Suppressor macrophage treated with lipopolysaccharide for 4 hours (primary cell): ENCODE measurements at places on chromosomes 5 and 9.

DNA sequence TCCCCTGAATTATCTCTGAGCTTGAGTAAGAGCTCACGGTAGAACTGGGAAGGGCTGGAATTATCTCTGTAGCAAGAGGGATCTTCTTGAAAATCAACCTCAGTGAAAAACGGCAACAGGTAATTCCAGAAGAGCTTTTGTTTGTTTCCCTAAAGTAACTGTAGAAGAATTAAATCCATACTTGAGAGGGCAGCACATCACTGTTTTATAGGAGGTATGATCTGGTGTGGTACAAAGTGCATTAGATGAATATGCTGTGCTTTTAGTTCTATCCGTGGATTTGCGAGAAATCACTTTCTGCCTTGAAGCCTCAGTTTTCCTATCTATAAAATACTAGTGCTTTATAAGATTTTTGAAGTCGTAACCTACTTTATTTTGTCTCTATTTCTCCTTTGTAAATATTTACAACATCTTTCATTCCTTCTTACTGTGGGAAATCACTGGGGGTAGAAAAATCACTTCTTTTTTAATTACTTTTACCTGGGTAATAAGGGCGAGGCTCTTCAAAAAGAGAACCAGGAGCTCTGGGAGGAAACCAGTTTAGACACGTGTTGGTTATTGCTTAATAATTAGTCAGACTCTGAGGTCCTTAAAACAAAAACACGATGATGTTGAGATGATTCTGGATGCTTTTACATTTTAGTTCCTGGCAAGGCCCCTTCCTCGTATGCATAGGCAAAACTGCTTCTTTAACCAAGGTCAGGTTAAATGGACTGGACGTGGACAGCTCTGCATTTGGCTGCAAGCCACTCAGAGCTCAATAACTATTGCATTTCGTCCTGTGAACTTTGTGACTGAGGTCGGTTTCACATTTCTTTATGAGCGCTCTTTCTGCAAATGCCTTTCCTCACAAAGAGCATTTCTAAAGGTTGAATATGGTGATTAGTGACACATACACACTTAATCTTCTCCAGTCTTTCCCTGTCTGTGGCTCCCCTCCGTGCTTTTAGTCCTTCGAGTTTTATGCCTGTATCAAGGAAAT lies 376.1 kb downstream of the BRINP1 start:
- DNase-seq: no peak

DNA sequence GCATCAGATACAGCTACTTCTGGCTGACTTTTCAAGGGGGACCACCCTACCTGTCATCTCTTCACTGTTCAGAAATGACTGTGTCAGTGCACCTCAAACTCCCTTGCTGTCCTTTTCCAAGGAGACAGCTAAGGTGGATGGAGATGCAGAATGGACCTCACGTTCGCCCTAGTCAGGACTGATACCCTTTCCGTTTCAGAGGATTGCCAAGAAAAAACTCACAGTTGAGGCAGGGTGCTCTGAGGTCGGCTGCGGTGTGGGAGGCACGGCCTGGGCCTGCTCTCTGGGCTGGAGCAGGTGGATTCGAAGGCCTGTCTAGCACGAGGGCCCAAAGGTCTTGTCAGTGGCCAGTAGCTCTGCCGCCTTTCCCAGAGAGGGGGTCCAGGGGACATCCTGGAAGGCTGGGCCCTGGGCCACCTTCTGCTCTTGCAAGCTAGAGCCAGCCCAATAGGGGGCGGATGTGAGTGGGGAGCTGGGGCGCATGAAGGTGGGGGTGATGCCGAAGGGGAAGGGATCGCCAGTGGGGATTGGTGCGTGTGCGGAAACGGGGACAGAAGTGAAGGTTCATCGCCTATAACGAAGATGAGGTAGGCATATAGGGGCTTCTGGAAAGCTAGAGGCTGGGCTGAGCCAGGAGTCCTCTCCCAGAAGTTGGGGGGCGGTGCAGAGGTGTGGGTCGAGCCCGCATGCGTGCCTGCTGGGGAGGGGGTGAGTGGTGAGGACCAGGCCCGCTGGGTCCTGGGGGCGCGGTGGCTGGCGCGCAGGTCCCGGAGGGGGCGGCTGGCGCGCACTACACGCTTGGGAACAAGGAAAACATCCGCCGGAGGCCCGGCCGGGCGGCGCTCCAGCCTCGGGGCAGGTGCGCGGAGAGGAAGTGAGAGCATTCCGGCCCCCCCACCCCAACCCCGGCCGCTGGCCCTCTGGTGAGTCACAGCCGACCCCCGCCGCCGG lies 2.5 kb upstream of the MSMP start:
- DNase-seq: peak; percentile 12

DNA sequence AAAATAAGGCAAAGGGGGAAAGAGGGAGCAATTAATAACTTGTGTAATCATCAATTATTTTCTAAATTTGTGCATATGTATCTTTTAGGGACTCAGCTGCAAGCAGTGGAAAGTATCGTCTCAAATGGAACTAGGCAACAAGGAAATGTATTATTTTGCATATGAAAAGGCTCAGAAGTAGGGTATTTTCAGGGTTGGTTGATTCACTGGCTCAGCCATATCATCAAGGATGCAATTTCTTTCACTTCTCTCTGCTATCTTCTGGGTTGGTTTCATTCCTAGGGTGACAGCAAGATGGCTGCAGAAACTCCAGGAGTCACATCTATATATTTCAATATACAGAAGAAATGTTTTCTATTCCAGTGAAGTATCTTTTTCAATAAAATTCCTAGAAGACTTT lies 509.8 kb downstream of the DMAC1 start:
- no peak for DNase-seq

DNA sequence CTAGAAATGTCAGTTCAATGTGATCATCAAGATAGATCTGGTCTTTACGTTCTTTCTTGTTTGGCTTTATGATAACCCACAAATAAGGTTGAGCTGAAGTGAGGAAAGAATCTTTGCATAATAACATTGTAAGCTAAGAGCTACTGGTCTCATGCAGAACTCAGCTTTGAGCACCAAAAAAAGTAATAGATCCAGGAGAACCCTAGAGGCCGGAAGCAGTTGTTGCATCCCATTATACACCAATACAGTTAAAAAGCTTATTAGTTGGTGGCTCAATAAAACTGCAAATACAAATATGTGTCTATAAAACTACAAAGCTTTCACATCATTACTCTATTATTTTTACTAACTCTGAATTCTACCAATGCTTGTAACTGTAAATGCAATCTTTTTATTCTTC lies 85.5 kb upstream of the NUDT12 start:
- DNase-seq: no peak

DNA sequence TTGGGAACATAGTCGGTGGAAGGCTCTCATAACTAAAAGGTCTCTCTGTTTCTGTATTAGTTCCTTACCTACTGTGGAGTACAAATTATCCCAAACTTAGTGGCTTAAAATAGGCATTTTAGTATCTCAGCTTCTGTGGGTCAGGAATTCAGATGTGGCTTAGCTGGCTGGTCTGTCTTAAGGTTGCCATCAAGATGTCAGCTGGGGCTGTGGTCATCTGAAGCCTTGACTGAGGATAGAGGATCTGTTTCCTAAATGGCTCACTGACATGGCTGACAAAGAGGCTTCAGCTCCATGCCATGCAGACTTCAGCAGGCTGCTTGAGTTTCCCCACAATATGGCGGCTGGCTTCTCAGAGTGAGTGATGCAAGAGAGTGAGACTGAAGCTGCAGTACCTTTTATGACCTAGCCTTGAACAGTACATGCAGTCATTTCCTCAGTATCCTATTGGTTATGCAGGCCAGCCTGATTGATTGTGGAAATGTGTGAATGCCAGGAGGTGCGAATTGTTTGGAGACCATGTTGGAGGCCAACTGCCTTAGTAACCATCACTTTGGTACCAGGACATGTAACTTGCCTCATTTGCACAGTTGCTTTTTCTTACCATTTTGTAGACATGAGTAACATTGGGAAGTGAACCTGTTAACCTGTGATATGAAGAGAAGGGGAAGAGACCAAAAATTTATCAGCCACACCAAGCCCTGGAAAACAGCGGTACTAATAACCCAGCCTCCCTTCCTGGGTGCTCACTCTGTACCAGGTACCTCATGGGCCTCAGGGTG lies 152.8 kb upstream of the IER5L start:
- DNase-seq: no peak

DNA sequence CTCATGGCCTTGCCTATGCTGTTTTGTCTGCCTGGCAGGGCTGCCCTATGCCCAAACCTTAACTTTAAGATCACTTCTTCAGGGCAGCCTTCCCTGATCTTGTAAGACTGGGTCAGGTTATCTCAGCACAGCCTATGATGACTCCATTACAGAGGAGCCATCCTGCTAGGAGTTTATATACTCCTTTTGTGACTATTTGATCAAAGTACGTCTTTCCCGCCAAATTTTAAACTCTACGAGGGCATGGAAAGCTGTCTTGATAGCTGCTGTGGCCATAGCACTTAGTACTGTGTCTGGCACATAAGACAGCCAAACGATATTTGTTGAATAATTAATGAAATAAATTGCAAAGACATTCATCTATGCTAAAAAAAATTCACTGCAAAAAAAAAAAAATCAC lies 60.6 kb downstream of the PPP2R2B start:
- DNase-seq: no peak

DNA sequence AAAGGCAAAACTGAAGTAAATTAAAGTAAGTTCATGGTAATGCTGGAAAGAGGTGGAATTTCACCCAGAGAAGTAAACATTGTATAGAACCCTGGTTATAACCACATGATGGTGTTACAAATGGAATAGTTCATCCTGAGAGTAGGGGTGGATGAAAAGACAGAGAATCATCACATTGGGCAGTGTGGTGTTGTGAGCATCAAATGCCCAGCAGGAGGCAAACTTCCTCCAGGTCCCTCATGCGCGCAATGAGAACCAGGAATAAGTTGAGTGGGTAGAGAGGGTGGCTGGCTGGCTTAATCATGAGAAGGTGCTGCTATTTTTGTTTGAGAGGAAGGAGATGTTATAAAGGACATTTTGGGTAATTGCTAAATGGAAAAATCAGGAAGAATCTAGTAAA lies 163.3 kb upstream of the HMHB1 start:
- peak; percentile 24 for DNase-seq

DNA sequence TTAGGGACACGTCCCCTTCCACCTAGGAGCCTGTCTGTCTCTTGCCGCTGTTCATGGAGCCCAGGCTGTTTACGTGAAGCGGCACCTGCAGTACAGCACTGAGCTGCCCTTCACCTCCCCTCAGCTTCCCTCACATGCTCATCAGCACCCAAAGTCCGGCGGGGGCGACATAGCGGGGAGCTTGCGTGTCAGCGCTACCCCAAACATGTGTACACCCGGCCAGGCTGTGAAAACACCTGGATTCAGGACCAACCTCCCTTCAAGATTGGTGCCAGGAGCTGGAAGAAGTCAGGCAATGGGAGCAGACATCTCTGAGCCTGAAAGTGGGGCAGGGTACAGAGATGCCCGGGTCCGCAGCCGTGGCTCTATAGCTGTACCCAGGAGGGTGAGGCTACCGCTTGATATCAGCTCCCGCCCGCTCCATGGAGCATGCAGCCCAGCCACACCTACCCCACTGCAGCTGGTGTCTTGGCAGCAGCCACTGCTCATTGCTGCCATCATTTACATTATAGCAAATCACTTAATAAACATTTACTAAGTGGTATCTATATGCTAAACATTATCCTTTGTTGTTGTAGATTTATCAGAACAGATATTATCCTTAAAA lies 712.1 kb downstream of the CDH9 start:
- DNase-seq: no peak

- DNase-seq: no peak
Observed at GRCh38 chr9:126169736-126170135, 156.9 kb upstream of the MVB12B start.

DNA sequence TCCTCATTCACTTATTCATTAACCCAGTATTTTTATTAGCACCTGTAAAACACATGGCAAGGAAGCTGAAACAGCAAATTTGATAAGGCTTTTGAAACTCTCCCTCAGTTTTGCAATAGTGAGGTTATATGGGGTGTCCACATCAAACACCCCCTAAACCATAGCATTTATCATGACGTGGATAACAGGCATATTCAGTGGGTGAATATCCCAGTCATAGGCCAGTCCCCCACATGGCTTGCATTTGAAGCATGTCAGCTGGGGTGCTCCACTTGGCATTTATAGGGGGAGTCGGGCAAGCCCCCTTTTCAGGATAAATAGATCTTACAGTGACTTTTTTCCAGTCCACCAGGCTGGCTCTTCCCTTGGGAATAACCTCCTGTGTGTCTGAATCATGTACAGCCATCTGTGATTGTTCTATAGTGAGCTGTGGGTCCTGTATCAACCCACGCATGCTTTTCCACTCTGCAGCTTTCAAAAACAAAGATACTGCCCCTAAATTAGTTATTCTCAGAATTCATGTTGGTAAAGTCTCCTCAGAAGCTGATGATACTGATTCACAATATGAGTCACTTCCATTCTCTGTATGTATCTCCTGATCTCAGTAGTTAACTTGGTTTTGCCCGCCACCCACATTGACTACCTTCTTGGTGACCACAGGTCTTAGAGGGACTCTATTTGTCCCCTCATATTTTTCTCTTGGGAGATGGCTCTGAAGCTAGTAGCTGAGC lies 84.4 kb upstream of the SPIN1 start:
- peak; percentile 19 for DNase-seq

DNA sequence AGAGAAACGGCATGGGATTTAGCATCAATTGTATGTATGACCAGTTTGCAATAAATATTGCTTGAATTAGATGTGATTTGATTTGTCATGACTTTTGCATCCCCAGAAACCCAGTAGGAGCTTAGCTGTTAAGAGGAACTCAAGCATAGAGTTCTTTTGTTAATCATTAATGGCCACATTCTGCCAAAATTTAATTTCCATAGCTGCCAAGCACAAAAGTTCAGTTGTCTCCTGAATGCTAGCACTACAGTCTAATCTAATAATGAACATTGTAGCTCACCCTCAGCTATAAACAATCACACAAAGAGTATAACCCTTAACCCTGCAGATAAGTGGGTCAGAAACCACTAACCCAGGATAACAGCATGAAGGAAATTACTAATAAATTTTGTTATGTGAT lies 169.8 kb upstream of the GRAMD2B start:
- DNase-seq: no peak

GRCh38 chr9:134768709-134769351 lies 111.8 kb upstream of the FCN2 start:
- no peak for DNase-seq

DNA sequence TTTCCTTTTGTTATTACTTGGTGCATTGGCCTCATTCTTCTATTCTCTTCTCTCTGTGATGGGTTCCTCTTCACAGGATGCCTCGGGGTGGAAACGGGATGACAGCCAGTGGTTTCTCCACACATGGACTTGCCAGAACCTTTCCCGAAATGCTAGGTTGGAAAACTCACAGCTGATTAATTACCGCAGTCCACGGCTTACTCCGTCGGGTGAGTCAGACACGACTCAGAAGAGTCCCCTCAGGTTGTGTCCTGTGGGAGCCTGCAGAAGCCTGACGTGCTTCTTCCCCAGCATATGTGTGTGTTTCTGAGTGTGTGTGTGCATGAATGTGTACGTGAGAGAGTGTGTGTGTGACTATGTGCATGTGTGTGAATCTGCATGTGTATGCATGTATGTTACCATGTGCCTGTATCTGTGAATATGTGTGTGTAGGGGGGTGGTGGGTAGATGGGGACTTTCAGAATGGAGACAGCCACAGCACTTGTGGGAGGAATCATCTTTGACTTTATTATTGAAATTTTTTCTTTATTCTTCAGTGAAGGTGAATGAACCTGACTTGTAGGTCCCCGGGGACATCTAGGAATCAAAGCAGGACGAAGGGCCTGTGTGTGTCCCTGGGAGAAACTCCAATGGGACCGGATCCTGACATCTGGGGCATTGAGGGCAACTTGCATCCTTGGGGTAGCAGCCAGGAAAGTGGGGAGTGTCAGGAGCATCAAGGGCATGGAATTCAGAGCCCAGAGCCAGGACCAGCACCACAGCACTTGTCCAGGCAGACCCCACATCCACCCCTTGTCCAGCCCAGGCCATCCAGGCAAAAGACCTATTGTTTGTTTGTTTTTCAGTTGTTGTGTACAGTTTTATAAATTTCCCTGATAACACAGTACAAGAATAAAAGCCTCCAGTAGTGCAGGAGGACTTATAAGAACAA lies 21.9 kb upstream of the MED10 start:
- DNase-seq: no peak
